Mucosa of gallbladder (tissue), 1 donor: ENCODE measurements at places on chromosomes 7 and 10. TPM values are rescaled to one million over a fixed set of nuclear protein-coding genes. Genes with fewer than 3 reads are reported as not detected.

The SLC29A4 gene
- total RNA-seq, result 6.0 TPM

GRCh38 chr10:22805304-22805703 lies 90.9 kb upstream of the PIP4K2A start:
- DNase-seq, result peak; percentile 40

- no peak for DNase-seq
These were observed 122.4 kb upstream of the PPP2R2D start for GRCh38 chr10:131778385-131778784.

DNA sequence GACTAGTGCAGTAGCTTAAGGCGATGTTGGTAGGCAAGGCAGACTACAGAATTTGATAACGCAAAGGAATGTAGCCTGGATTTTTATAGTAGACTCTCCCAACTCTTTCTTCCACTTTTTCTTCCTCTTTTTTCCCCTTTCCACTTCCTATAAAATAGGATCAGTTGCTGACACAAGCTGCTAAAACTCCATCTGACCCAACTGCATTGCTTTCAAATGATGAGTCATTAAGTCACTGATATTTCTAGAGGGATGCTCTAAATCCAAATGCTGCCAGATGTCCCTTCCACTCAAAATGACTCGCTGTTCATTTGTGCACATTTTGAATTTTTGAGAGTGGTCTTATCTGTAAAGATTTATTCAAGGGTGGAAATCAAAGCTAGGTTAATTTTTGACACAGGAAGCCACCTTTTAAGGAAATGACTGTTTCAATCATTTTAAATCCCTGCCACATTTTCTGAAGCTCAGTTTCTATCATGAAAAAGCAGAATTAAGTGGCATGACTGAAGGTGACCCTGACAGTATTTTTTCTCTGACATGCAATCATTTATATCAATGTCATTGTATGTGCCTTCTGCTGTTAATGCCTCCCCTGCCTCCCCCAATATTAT lies 25.8 kb upstream of the SFMBT2 start:
- DNase-seq, result no peak

DNA sequence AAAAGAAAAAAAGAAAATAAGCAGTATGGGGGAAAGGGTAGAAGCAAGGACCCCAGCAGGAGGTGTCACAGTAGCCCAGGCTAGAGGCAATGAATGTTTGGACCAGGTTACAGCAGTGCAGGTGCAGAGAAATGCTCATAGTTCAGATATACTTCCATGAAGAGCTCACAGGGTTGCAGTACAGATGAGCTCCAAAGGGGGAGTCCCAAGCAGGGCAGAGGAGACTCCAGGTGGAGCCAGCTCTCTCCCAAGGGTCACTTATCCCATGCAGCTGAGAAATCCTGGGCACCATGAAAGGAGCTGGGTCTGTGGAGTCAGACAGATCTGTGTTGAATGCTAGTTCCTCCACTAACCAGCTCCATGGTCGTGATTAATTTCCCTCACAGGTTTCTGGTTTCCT lies 174.9 kb downstream of the C7orf25 start:
- DNase-seq, result no peak

DNA sequence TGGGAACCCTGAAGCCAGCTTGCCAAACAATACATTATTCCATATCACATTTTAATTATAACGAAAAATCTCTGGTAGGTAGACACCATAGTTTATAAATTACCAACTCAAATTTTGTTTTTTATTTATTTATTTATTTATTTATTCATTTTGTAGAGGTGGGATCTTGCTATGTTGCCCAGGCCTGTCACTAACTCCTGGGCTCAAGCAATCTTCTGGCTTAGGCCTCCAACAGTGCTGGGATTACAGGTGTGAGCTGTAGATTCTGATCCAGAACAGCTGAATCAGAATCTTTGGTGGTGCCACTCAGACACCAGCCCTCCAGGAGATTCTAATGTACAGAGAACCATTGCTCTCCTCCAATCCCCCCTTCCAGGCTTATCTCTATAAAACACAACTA lies 1.7 kb downstream of the PON2 start:
- DNase-seq, result no peak

GRCh38 chr7:85090143-85090542 lies 96.7 kb downstream of the SEMA3D start:
- no peak for DNase-seq

DNA sequence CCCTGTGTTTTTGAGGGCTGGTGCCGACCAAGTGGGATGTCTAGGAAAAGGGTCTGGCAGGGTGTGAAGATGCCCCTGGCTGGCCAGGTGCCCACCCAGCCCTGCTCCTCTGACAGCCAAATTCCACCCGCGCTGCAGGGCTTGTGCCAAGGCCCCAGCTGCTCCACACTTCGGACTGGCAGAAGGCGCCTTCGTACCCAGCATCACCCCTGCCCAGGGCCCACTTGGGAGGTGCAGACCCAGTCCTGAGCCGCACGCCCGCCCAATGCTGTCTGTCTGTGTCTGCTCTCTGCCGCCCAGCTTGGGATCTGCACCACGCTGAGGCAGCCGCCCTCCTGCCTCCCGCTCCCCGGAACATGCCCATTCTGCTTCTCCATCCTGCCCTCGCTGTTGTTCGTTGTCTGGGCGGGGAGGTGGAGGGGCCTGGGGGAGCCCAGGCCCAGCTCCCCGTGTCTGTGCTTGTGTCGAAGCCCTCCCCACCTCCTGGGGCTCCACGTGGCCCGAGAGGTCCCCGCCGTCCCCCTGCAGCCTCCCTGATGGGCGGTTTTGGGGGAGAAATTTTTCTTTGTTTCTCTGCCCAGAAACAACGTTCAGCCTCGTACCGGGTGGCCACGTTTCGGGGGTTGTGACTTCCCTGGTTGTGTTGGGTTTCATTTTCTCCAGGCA lies 36.9 kb upstream of the PPIF start:
- no peak for DNase-seq

DNA sequence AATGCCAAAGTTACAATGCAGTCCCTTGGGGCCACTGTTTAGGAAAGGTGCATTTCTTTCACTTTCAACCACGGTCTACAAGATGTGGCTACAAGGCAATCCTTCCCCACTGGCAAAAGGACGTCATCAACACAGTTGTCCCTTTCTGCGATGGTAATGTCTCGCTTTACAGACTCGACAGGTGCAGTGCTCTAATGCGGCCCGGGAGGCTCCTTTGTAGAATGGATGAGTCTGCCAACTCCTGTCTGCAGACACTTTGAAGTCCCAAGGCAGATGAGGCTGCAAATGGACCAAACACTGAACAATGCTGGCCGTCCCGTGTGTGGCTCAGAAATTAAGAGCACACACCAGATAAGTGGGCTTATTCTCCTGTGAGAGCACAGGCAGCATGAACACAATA lies 133.7 kb downstream of the PIP4K2A start:
- no peak for DNase-seq

- no peak for DNase-seq
These were observed 221.6 kb upstream of the SEMA3E start for GRCh38 chr7:83870515-83870914.

The ARHGAP12 gene
- 43.0 TPM for total RNA-seq

The CHST3 gene
- total RNA-seq, result 10.3 TPM

The PNLIPRP3 gene
- total RNA-seq, result not detected

GRCh38 chr10:76466836-76467503 lies 1035.5 kb downstream of the LRMDA start:
- DNase-seq, result no peak

DNA sequence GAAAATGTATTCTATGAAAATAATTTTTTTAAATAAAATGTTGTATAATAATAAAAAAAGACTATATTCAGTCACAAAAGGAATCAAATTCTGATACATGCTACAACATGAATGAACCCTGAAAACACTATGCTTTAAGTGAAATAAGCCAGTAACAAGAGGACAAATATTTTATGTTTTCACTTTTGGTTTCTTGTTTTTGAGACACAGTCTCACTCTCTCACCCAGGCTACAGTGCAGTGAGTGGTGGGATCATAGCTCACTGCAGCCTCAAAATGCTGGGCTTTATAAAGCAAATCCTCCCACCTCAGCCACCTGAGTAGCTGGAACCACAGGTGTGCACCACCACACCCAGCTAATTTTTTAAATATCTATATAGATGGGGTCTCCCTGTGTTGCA lies 64.2 kb downstream of the CNOT4 start:
- no peak for DNase-seq

GRCh38 chr10:14875941-14876340 lies 2.7 kb upstream of the SUV39H2 start:
- no peak for DNase-seq

DNA sequence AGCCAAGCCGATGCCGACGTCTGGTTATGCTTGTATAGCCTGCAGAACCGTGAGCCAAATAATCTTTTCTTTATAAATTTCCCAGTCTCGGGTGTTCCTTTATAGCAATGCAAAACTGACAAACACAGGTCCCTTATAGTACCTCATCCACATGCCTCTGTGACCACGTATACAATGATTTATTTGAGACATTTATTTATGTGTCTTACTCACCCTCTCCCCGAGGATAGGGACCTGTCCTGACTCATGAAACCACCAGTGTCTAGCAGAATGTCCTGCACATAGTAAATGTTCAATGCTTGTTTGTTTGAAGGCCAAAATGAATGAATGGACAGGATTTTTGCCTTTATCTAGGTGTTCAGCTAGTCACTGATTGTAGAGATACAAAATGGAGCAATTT lies 147.9 kb upstream of the FZD8 start:
- no peak for DNase-seq

DNA sequence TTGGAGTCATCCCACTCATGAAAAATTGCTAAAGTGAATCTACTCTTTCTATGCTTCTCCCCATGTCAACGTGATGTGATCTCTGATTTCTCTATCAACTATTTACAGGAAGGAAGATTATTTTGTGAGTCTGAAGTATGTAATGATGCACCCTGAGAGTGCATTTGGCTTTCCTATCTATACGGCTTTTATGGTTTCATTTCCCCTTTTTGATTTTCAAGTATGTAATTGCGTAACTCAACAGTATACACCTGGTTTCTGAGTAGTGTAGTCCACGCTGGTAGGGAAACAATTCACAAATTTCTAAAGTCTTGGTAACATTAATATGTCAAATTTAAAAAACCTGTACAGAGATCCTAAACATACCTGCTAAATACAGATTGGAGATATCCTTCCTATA lies 194.7 kb upstream of the SEMA3A start:
- DNase-seq, result no peak

GRCh38 chr10:80177781-80178636 lies 27.3 kb downstream of the ANXA11 start:
- DNase-seq, result no peak

DNA sequence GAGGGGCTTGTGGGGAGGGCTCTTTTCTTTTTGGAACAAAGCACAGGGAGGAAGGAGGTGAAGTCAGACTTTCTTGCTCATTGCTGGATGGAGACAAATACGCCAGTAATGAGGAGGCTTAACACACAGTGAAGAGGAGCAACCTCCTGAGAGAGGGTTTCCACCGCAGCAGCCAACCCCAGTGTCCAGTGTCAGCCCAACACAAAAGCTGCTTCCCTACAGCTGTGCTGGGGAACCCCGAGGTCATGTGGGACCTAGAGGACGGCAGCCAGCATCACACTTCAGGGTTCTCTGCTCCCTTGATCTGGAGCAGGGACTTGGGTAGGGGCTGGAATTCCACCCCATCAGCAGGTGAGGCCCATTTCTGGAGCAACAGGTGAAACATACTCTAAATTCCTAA lies 7.7 kb downstream of the BLNK start:
- DNase-seq, result no peak

DNA sequence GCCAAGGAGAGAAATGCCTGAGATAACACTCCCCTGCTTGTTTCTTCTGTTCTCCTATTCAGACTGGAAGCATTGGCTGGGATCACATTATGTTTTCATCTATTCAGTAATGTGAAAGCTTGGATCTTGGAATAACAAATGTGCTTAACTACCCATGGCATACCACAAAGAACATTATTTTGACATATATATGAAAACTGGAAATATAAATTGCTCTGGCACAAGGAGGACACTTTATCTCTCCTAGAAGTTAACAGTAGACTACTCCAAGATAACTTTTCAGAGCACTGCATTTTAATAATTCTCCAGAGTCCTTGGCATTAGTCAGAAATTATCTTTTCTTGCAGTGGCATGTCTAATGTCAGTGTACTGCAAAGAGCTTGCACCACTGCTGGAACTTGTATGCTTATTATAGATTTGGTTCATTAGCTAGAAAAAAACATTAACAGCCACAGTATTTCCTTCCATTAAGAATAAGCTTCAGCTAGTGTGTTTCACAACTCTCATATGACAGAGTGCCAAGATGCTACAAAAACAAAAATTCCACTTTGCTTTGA lies 169.3 kb upstream of the LRRN3 start:
- no peak for DNase-seq

- peak; percentile 51 for DNase-seq
These were observed 37.5 kb downstream of the DENND11 start for GRCh38 chr7:141664450-141664849.

GRCh38 chr10:33826186-33826585 lies 491.7 kb upstream of the NRP1 start:
- no peak for DNase-seq

The CCL24 gene
- total RNA-seq, result 0.92 TPM

DNA sequence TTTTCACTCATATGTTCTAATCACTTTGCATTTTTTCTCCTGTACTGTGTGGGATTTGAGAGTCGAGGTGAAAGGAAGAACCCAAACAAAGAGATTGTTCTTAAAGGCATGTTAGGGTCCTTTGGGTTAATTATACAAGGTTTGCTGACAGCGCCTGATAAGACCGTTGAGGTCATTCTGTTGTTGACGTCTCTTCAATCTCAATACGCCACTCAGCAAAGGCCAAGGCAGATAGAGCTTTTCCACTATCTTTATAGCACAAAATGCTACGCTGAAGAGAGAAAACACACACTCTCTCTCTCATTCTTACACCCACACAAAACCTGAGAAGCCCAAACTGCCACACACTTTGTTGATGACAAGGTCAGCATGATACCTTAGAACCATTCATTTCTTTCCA lies 228.7 kb downstream of the CNTNAP2 start:
- no peak for DNase-seq

DNA sequence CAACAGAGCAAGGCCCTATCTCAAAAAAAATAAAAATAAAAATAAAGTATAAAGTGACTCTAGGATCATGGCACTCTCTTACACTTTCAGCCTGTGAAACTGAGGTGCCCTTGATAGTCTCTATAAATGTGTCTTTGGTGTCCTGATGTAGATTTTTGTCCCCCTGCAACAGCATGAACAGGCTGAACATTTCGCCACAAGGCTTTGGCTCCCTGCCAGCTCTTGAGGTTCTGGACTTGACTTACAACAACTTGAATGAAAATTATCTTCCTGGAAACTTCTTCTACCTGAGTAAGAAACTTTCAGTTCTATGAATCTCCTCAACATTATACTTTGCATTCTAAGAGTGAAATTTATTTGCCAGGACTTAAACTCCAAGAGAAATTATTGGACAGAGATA lies 48.1 kb upstream of the BMS1 start:
- DNase-seq, result no peak

The DDC gene
- 1.7 TPM for total RNA-seq

- DNase-seq, result no peak
These were observed 108.3 kb upstream of the CDK6 start for GRCh38 chr7:92944633-92945032.

DNA sequence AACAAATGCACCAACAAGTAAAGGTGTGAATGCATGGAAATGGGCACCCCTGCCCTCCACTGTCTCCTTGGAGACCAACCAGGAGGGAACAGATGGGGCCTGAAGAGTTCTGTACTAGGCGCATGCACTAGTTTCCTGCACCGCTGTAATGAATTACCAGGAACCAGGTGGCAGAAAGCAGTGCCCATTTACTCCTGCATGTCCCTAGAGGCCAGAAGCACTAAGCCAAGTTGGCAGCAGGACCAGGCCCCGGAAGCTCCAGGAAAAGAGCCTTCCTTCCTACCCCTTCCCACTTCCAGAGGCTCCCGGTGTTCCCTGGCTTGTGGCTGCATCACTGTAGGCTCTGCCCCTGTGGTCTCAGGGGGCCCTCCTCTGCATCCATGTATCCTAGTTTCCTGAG lies 237.5 kb upstream of the PPP2R2D start:
- DNase-seq, result no peak
